ENCODE measurements at places on chromosomes 7 and 10.

DNA sequence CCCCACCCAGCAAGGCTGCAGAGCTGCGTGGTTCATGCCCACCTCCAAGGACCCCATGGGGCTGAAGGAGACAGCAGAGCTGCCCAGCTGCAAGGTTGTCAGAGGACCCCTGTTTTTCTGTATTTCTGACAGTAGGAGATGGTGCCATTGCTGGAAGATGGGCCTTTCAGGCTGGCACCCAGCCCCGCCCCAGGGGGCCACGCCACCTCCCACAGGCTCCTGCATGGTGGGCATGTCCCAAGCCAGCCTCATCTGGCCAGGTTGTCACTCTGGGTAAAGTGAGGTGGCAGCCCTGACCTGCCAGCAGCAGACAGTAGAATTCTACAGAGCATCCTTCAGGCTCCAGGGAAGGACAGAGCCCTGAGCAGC lies 75.5 kb upstream of the RET start:
- DNase-seq = no peak

- DNase-seq = no peak
These were observed 501.6 kb downstream of the GALNT17 start for GRCh38 chr7:71633551-71634008.

- no peak for DNase-seq
These were observed 25.9 kb upstream of the YAE1 start for GRCh38 chr7:39540320-39540719.

- DNase-seq = no peak
These were observed 141.9 kb downstream of the ANKRD7 start for GRCh38 chr7:118366363-118366762.

Data from stimulated activated CD4-positive, alpha-beta T cell treated with anti-CD3 and anti-CD28 coated beads, Interleukin-1b, Interleukin-23, amount 100 ng/mL, for 48 hours (primary cell).